Stomach (tissue), 19 donors: ENCODE measurements at places on chromosomes 11 and 22. TPM values are rescaled to one million over a fixed set of nuclear protein-coding genes. Genes with fewer than 3 reads are reported as not detected.

DNA sequence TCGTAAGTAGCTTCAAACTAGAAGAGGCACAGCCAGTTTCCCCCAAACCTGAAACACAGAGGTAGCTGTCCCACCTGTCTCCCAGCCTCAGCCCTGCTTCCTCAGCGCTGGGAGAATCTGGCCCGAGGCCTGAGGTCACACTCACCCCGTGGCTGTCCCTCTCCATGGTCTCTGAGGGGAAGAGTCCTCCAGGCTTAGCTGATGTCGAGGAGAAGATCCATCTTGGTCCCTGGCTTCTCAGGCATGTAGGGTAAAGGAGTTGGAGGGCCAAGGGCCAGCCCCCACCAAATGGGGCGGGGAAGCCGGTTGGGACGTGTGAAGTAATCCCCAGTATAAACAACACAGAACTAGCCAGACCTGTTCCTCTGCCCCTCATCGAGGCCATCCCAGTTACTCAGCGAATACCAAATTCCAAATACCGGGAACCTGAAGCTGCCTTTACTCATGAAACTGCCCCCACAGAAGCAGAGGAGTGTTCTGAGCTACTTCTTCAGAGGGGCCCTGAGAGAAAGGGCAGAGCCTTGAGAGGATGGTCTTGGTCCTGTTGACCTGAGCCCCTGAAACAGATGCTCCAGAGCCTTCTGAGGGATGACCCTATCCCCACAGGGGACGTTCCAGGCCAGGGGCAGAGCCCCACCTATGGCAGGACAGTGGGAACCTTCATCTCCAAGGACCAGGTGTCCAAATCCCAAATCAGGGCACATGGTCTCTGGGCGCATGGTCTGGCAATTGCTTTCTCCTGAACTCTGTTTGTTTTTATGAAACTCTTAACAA is at the start of gene TMPRSS13:
TMPRSS13 (minus strand) TSS at position 261 of the 774 bp plus-strand sequence; CDS start at position 166, 95 bp downstream.
- DNase-seq = no peak

- peak; percentile 64 for DNase-seq
These were observed 5.3 kb downstream of the NEAT1 start for GRCh38 chr11:65427691-65428577.

GRCh38 chr11:98137437-98137836 is 883.3 kb upstream of the CNTN5 start:
- no peak for DNase-seq

GRCh38 chr11:34445956-34446355 is 7.2 kb downstream of the CAT start:
- DNase-seq = no peak

DNA sequence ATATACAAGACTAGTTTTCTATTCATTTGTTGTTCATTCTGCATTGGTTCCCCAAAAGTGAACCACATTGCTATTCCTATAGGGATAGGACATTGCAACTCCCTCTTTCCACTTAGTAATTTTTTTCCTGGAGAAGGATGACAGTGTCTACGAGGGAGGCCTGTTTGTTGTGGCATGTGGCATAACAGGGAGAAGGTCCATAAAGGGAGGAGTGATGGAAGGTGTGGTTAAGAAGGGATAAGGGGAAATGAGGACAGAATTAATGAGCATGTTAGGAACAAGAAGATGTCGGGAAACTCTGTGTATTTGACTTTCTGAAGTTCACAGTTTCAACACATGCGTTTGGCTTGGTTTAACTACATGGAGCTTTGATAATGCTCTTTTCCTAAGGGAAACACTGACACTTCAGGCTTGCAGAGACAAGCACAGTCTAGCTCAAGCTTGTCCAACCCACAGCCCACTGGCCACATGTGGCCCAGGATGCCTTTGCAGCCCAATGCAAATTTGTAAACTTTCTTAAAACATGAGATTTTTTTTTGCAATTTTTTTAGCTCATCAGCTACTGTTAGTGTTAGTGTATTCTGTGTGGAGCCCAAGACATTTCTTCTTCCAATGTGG is 149.7 kb downstream of the TRPC6 start:
- no peak for DNase-seq

DNA sequence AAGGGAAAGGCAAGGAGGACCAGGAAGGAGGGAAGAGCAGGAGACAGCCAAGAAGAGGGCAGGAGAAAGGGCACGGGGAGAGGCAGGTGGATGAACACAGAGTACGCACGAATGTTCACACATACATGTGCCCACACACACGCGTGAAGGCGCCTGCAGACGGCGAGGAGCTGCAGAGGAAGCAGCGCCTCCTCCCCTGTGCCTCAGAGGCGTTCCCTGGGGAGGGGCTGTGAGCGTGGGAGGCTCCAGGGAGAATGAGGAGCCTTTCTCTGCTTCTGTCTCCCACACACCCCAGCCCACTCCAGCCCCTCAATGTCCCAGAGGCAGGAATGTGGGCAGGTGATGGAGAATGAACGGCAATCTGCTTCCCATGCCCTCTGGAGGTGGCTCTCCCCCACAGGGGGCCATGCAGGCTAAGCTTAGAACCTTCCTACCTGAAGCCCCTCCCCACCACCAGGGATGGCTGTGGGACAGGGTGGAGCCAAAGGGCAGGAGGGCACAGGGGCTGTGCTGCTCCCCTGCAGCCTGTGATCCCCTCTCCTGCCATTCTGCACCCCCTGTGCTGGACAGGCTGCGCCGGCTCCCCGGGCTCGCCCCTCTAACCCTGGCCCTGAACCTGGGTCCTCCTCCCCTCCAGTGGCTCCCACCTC is 25.3 kb downstream of the PPM1F start:
- DNase-seq = no peak

DNA sequence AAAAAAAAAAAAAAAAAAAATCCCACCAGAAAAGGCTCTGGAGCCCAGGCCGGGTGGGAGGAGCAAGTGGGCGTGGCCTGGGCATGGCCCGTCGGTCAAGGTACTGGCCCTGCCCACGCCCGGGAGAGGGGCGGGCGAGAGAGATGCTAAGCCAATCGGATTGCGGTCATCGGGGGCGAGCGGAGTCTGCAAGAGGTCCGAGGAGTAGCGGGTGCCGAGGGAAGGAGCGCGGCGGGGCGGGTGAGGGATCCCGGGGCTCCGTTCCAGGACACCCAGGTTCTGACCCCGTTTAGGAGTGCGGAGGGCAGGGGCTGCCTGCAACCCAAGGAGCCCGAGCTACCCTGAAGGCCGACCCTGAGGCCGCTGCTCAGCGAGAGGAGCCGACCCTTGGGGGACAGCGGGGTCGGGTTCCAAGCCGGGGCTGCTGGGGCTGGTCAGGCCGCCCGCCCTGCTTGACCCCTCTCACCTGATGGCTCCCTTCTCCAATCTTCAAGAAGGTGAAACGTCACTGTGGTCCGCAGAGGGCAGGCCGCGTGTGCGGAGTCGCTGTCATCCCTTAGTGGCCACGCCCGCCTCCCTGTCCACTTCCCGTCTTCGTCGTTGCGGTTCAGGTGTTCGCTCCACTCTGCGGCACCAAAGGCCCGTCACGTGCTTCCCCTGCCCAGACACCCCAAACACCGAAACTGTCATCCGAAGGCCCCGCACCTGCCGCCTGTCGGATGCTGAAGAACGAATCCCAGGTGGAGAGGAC is 11.1 kb upstream of the TAB1 start:
- peak; percentile 94 for DNase-seq

DNA sequence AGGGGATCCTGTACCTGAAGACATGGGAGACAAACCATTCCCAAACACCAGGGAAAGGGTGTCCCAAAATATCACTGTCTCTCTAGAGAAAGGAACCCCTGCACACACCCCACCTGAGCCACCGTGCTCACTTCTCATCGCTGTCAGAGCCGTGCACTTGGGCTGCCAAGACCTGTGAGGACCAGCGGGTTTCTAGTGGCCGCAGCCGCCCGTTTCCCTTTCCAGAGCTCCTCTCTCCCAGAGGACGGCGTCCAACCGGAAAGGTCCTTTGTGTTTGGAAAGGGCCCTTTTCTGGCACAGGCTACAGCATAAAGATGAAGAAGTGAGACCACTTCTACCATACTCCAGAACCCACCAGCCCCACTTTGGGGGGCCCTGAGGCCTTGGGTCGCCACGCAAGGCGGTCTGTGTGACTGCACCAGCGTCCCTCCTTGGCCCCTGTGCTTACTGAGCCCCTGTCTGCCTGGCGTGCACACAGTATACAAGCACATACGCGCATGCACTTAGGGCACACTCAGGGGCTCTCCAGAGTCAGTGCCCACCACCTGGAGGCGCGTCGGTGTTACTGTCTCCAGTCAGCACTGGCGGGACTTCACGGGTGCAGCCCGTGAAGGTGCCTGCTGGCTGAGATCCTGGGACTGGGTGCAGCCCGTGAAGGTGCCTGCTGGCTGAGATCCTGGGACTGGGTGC is 381.8 kb downstream of the TBC1D22A start:
- DNase-seq = no peak

- DNase-seq = no peak
These were observed 28.7 kb downstream of the AMOTL1 start for GRCh38 chr11:94796863-94797262.

The CCDC116 gene
- total RNA-seq = not detected

The MMP3 gene
- 0.45 TPM for total RNA-seq

The TSPAN18 gene
- total RNA-seq = 49.0 TPM
